Activated CD8-positive, alpha-beta T cell treated with anti-CD3 and anti-CD28 coated beads for 36 hours (primary cell): ENCODE measurements at places on chromosomes 2 and 18.

DNA sequence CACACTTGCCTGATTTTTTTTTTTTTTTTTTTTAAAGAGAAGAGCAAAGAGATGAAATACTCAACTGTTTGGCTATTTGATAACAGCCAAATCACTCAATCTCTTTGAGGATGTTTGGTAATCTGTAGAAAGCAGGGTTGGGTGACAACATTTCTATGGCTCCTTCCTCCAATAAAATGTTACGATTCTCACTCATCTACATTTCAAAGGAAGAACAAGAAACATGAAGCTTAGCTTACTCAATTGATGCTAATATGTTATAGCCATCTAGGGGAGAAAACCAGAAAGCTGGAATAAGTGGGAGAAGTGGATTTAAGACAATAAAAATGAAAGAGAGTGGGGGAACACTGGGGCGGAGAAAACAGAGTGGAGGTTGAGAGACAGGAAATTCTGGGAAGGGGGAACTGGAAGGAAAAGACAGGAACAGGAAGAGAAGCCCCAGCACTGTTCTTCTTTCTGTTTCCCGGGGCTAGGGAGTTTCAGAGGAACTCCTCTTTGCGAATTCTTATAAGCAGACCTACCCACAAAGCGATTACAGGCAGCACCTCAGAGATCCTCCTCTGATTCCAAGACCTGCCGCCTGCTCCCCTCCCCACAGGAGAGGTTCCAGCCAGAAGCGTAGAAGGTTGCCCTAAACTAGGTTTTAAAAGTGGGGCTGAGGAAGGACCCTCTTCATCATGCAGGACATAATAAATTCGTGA is 13.3 kb downstream of the ST3GAL5 start:
- DNase-seq: no peak

- peak; percentile 87 for DNase-seq
Measured at GRCh38 chr18:76376668-76377358, 118.2 kb downstream of the ZNF516 start.

GRCh38 chr2:241073166-241074064 is 28.7 kb downstream of the MTERF4 start:
- no peak for DNase-seq

DNA sequence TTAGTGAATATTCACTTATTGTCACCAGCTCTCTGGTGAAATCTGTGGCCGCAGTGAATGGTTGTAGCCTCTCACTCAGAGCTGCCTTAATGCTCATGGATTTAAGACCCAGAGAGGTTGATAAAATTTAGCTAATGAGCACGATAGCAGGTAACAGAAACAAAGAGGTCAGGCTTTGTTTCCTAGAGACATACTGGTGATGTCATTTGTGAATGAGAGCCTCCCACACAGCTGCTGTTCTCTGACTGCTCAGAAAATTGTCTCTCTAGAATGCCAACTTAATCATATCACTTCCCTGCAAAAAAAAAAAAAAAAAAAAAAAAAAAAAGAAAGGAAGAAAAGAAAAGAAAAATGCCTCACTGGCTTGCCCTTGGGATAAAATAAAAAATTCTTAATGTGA is 411.7 kb upstream of the MYT1L start:
- DNase-seq: no peak

- DNase-seq: no peak
Measured at GRCh38 chr2:56960581-56960980, 776.8 kb downstream of the CCDC85A start.

DNA sequence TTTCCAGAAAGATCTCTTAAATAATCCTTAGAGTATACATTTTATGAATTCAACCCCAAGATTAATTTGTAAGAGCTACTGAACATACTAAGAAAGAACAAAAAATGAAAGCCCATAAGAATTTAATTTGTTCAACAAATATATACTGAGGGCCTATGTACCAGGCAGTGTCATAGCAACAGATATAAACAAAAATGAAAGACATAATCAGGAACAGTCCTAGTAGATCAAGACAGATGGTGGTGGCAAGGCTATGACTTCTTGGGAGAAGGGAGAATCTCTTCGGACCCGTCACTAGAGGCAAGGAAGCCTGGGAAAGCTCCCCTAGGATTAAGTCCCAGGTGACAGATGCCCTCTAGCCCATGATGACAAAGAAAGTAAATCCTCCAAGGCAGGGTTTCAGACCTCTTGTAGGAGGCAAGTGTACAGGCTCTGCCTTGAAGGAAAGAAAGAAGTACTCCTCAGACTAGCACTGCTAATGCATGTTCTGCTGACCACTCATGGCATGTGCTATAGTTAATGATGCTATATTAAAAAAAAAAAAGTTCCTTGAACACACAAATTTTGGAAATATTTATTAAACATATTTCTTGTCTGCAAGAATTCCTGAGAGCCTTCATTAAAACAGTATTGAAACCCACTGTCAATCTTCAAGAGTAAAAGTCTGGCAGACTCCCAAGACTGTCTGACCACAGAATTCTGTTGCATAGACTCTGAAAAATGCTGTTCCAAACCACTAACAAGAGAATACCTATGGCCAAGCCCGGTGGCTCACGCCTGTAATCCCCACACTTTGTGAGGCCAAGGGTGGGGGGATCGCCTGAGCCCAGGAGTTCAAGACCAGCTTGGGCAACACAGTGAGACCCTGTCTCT is 31.5 kb downstream of the NOL10 start:
- no peak for DNase-seq

- peak; percentile 26 for DNase-seq
Measured at GRCh38 chr2:61368687-61369665, 101.9 kb downstream of the USP34 start.

GRCh38 chr2:232584238-232584637 is 33.7 kb downstream of the EIF4E2 start:
- no peak for DNase-seq

DNA sequence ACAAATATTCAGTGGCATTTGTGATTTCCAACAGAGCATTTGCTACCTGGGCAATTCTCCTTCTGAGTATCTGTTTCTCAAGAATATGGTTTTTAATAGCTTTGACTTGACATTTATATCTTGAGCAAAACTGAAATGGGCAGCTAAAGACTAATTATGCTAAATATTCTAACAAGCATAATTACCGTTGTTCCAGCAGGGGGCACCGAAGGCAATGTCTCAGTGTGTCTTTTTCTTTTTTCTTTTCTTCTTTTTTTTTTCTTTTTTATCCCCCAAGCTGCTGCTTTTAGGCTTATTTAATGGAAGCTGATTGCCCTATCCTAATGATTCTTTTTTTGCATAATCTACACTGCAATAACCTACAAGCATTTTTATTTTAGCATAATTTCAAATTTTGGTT is 138.9 kb upstream of the NABP1 start:
- peak; percentile 63 for DNase-seq

GRCh38 chr18:61006687-61007224 is 326.5 kb upstream of the CDH20 start:
- DNase-seq: no peak

DNA sequence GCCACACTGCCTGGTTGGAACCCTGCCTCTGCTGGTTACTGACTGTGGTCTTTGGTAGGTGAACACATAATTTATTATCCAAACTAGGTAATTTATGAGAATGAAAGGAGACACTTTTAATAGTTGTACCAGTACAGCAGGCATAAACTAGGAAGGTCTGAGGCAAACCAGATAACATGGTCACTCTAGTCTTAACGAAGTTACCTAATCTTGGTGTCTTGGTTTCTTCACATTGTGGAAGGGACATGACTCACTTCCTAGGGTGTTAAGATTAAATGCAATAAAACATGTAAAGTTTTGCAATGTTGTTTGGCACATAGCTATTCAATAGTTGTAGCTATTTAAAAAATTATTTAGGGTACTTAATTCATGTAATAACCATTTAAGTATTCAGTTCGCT is 23.3 kb downstream of the SPTBN1 start:
- DNase-seq: no peak

- DNase-seq: no peak
Measured at GRCh38 chr2:45131587-45131986, 122.3 kb upstream of the SIX2 start.

- DNase-seq: no peak
Measured at GRCh38 chr2:38056216-38056615, 19.7 kb downstream of the CYP1B1 start.

GRCh38 chr2:236117861-236118269 is 50.3 kb downstream of the GBX2 start:
- no peak for DNase-seq

- no peak for DNase-seq
Measured at GRCh38 chr2:30923623-30924022, 116.4 kb upstream of the CAPN13 start.

GRCh38 chr18:45423659-45424058 is 191.6 kb upstream of the SLC14A2 start:
- no peak for DNase-seq

GRCh38 chr2:25286025-25286400 is 55.7 kb downstream of the DNMT3A start:
- peak; percentile 87 for DNase-seq

DNA sequence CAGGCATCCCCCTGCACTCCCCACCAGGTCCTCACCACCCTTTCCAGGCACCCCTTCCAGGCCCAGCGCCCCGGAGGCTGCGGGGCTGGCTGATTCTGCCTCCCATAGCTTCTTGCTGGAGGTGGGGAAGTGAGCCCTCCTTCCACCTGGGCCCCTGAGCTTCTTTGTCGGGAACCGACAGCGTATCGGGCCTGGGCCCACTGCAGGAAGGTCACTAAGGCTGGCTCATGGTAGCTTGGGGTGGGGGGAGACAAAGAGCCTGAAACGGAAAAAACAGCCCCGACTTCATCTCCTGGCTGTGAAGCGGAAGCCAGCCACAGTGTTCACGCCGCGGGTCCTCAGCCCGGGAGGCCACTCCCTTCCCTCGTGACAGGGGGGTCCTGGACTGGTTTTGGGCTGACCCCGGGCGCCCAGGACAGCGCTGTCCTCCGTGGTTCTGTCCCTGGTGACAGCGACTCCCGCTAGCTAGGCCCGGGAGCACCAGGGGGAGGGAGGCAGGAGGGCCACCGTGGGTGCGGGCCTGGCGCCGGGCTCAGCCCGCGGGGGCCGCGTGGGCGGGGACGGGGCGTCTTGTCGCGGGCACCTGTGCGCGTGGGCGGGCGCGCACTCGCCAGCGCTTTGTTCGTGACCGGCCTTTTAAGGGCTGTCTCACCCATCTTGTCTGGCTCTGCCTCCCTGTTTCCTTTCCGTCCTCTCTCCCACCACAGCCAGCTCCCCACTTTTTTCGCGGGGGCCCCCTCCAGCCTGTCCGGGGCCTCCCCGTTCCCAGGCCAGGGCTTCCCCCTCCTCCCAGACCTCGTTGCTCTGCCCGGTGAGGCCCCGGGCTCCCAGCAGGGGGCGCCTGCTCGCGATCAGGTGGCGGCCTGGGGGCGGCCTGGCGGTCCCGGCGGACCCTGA is 64.9 kb downstream of the DNMT3A start:
- peak; percentile 90 for DNase-seq

DNA sequence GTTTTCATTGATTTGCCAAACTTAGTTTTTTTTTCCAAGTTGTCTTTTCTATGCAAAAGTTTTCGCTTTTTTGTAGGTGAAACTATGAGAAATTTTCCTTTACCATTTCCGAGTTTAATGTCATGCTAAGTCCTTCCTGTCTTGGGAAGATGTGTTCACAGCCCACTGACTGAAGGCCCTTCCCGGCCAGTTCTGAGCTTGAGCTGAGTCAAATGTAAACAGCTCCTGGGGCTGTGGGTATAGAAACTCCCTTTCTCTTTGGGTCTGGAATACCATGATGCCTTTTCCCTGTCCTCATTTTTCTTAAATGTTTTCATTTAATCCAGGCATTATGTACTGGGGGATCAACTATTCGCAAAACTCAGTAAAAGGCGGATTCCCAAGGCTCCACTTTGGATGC is 69.8 kb upstream of the IL1R1 start:
- DNase-seq: no peak

DNA sequence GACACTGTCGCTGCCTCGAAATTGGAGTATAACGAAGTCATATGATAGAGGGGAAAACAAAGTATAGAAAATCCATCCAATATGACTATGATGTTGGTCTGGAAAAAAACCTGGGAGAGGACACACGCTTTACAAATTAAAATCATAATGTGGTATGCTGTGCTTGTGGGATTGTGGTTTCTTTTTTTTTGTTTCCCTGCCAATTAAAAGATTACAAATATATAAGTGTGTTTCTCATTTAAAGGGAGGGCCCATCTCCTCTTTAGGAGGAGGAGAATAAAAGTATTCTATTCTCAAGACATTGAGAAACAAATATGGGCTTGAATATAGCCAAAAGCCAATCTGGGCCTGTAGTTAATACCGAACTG is 86.6 kb downstream of the EPHA4 start:
- no peak for DNase-seq

GRCh38 chr2:28178946-28179345 is 213.7 kb upstream of the FOSL2 start:
- DNase-seq: no peak

DNA sequence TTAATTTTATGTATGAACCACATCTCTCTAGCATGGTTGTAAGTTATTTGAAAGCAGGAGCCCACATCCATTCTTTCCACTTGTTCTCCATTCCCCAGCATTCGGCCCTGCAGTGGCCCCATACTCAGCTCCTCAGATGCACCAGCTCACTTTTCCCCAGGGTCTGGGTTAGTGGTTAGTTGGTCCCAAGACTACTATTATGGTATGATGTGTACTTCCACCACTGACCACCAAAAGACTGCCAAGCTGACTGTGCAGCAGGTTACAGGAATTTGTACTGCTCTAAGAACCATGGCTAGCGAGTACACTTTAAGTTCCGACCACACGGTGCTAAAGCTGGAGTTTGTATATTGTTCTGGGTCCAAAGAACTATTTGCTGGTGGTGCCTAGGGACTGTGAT is 413.6 kb upstream of the TCF4 start:
- DNase-seq: no peak

GRCh38 chr2:136051001-136051724 is 65.7 kb upstream of the DARS1 start:
- DNase-seq: peak; percentile 45

DNA sequence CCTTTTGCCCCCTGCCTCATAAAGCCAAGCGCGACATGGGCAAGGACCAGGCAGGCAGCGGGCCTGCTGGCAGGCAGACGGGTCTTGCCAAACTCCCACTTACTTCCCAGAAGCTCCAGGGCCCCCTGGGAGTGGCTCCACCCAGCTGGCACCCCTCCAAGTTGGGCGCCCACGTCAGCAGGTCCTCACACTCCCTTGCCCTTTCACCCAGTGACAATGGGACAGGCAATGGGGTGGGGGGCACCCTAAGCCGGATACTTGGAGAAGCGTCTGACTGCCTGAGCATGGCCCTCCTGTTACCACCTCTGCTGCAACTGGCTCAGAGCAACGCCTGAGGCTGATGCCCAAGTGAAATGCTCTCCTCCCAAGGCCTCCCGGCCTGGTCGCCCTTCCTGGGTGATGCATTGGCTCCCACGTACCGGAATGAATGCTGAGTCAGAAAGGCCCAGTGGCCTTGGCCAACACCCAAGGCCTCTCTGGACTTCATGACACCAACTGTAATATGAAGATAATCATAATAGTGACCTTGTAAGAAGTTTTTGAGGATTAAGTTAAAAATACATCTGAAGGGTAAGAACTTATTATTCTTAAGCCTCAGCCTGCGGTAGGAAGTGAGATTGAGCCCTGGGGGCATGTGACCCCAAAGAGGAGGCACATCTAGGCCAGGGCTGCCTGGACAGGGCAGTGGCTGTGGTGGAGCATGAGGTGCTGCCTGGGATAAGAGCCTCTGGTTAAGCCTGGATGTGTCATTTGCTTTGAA is 31.6 kb downstream of the KCNK3 start:
- DNase-seq: no peak

- DNase-seq: no peak
Measured at GRCh38 chr2:101200676-101201075, 49.5 kb upstream of the TBC1D8 start.
